Transverse colon (tissue), 4 donors: ENCODE measurements at places on chromosomes 5 and 9.

DNA sequence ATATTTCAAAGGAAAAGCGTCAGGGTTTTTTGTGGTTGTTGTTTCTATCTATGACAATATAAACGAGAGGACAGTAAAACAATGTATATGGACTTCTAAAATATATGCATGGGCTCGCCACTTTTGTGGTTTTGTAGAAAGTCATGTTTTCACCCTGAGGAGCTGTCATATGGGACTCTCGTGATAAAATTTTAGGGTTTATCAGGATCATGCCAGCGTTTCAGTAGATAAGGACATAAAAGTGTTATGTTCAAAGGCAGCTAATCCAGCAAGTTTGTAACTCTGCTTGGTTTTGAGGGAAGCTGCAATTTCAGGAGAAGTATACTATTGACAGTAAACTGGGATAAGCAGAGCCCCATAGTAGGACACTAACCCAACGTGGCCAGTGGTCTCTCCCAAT is 120.3 kb downstream of the CDC42SE2 start:
- no peak for DNase-seq

DNA sequence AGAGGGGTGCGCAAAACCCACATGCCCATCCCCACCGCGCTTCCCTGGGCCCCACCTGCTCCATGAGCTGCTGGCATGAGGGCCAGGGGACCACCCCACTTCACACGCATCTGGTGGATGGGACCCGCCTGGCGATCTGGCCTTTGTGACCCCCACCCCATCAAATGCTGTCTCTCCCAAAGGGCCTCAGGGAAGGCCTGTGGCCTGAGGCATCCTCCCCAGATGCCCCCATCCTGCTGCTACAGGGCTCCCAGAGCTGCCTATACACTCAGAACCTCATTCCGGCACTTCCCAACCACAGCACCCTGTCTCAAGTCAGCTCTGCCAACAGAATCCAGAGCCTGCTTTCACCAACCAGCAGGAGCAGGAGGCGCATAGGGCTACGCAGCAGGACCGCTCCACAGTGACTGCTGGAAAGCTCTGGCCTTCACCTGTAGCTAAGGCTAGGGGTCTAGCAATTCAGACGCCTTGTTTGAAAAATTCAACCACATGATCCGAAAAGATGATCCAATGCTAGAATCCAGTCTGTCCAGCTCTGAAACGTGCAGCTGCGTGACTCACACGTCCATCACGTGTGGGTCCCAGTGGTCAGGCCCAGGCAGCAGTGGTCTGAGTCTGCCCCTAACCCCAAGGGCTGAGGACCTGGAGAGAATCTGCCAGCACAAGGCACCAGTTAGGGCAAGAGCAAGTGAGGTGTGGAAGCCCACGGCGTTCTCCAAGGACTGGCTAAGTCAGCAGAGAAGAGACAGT is 1.4 kb upstream of the SNAPC4 start:
- DNase-seq: no peak

GRCh38 chr9:134366223-134367031 is 40.2 kb downstream of the RXRA start:
- DNase-seq: peak; percentile 90

DNA sequence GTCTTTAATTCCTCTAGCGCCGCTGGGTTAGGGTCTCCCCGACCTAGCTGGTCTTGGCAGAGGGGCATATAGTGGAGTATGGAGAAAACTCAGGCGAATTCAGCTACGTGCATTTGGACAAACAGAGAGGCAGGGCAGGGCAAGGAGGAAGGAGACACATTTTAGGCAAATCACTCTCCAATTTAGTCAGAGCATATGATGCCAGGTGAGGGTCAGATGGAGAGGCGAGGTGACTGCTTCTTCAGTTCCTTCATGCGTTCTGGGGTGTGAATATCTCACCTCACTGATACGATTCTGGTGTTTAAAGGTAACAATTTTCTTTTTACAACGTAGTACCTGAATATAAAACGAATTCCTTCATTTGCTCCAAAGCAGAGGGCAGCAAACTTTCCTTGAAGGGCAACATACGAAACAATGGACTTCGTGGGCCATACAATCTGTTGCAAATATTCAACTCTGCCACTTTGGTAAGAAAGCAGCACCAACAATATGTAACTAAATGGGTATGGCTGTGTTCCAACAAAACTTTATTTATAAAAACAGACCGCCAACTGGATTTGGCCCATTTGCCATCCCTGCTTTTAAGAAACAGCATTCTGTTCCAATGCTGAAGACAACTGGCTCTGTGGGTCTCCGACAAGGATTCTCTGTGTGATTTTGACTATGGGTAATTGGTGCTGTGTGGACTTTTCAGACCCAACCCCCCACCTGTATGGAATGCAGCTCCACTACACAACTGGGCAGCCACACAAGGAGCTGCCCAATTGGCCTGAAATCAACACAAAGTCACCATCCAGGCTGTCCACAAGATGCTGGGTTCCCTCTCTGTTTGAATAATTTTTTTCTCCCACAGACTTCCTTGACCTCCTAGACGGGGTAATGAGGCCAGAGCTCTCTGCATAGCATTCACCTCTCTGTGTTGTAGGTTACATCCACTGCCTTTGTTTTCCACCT is 53.8 kb downstream of the RAPGEF1 start:
- DNase-seq: no peak

DNA sequence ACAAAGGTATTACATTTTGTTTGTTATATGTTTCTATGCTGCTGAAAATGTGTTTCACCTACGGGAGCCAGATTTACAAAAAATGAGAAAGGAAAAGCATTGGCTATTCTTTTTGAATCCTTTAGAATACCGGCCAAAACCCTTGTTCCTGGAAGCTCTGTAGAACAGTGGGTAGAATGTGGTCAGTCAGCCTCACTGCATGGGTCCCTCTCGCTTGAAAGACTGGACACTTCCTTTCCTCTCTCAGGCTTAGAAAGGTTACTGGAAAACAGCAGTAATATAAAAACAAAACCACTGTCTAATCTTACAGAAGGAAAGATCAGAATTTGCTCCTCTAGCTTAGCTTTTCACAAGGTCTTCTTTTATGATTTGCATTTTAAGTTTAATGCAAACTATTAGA is 45.1 kb downstream of the OSTF1 start:
- DNase-seq: no peak

- DNase-seq: no peak
These were observed 263.8 kb downstream of the FBXL7 start for GRCh38 chr5:15763754-15764153.

- no peak for DNase-seq
These were observed 33.4 kb upstream of the SMIM32 start for GRCh38 chr5:136226401-136226800.

GRCh38 chr5:158759283-158759682 is 340.4 kb downstream of the EBF1 start:
- no peak for DNase-seq

GRCh38 chr5:81189875-81190498 is 43.1 kb upstream of the CKMT2 start:
- DNase-seq: no peak

DNA sequence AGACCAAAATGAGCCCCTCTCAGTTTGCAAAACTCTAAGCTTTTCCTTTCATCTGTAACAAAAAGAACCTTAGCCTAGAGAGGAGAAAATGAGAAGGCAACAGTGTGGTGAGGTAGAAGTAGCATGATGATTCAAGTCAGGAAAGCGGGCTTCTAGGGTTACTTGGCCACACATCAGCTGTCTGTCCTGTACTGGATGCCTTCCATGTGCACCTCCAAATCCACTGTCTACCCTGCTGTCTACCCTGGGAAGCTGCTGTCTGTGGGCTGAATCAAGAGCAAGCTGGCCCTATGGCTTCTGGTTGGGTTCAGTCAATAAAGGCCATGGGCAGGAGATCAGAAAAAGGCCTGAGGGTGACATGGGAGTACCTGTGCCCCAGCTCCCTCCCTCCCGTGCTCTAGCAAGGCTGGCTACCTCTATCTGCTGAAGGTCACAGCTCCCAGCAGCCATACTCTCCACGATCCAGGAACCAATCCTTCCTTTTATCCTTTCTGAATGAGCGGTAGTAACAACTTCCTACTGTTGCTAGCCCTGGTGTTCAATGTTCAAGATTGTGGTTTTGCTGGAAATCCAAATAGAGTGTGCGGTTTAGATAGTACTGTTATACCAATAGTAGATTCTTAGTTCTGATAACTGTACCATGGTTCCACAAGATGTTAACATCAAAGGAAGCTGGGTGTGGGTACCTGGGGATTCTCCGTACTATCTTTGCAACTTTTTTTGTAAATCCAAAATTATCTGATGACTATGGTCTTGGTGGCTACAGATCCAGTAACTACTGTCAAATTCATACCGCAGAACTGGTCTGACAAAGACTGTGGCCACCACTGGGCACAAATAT is 191.0 kb downstream of the ESM1 start:
- no peak for DNase-seq

DNA sequence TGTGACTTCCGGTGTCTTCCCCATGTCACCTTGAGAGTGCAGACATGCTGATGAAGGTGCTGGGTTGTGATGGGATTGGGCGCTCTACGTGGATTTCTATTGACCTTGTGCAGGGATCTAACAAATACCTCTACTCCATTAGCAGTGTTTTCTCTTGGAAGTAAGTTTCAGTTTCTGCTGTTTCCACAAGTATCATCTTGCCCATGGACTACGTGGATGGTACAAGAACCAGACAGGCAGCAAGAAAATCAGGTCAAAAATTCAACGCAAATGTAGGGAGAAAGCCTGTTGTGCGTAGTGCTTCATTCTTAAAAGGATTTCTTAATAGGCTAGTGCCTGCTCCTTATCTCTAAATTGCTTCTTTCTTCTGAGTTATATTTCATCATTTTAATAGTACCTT is 60.8 kb downstream of the AOPEP start:
- no peak for DNase-seq

DNA sequence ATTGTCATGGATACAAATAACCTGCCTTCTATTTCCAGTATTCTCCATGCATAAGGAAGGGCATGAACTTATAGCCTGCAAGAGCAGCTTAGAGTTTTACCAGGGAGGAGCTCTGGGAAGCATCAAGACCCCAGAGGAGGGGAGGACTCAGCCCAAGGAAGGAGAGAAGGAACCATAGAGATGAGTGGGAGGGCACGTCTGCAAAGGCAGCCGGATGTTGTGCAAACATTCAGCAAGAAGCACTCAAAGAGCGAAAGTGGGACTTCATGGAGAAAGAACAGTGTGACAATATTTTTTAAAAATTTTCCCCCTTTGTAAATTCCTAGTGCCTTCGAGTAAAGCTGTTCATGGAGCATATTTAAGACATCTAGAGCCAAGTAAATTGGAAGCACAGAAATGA is 270.1 kb upstream of the PTGER4 start:
- no peak for DNase-seq

DNA sequence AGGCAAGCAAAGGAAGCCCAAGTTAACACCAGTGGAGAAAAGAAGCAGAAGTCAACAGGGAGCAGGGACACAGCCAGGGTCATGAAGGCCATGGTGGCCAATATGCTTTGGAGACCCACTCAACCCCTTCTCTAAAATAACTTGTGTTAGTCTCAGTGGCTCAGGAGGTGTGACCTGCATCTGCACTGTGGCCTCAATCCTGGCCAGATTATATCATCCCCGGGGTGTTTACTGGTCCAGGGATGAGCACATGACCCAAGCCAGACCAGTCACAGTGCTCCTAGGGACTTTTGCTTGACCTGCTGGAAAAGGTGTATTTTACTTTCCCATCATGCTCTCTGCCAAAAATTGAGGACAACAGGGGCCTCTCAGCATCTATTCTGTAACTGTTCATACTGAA is 105.2 kb downstream of the DPYSL3 start:
- DNase-seq: no peak

- DNase-seq: no peak
These were observed 18.6 kb upstream of the PSAT1 start for GRCh38 chr9:78278177-78278777.

DNA sequence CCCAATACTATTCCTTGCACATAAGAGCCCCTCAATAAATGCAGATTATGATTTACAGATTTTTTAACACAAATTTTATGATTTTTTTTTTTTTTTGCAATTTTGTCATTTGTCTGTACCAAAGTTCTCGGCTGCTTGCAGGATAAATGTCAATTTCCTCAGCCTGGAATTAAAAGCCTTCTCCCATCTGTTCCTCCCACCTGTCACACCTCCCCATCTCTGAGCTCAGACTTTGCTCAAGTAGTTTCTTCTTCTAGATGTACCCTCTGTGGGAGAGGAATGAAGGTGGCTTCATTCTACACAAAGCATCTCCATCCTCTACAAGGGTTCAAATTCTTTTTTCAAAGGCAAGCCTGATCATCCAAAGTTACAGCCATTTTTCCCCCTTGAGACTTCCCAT is 153.7 kb upstream of the GRAMD2B start:
- DNase-seq: no peak

DNA sequence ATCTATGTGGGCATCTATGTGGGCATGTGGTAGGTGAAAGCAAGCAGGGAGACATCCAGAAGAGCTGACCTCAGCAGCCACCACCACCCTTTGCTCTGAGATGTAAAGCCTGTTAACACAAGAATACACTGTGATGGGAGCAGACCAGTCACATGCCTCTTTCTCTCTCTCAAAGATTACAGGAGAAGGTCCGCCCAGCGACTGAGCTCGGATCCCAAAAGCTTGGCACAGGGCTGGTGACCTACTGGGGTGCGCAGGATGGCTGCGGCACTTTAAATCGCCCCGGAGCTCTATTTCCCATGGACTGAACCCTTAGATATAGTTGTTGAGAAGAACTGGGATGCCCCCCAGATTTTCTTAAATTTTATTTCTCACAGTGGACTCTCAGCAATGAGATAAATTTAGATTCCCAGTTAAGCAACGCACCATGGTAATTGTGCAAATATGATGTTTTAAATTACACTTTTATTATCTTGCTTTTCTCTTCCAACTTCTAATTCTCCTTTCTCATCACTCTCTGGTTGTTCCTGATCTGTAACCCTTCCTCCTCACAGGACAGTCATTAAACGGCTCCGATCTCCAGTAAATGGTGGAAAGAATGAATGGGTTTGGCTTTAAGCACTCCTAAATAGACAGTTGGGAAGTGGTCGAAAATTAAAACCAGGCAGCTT is 37.7 kb upstream of the ICE1 start:
- no peak for DNase-seq

DNA sequence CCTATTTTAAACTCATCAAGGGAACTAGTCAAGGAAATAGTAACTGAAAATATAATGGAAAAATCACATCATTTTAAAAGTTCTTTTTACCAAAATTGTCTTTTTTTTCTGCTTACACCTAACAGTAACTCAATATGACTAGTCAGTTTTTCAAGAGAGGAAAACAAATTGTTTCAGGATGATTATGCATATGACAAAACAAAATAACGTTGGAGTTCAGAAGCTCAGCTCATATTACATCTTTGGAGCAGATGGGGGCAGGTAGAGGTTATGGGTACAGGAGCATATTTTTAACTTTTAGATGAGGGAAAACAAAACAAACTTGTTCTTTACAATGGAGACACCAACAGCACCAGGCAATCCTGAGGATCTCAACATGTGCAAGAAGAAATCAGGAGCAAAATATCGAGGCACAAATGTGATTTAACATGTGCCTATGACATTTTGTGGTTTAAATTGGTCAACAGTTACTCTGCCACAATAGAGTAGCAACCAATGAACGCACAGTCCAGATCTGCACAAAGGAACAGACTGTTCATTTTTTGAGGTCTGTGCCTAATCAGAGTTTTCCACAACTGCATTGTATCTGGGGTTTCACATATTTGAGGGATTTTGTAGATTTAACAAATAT is 659.0 kb downstream of the ANXA1 start:
- no peak for DNase-seq
